ENCODE measurements at places on chromosomes 1 and 21. TPM values are rescaled to one million over a fixed set of nuclear protein-coding genes. Genes with fewer than 3 reads are reported as not detected.

GRCh38 chr1:209749205-209749604, 6.6 kb upstream of the TRAF3IP3 start:
- no peak for DNase-seq
- H3K27ac ChIP-seq = no peak overlapping the region
- no peak overlapping the region for H3K4me3 ChIP-seq
- H3K27me3 ChIP-seq = peaks cover 5% of the 10 kb centered on the region
- no peaks in the 10 kb centered on the region for H3K36me3 ChIP-seq
- H3K4me1 ChIP-seq = no peaks in the 10 kb centered on the region

GRCh38 chr21:17003258-17003615, 509.6 kb upstream of the CXADR start:
- no peaks in the 10 kb centered on the region for H3K27me3 ChIP-seq
- H3K4me3 ChIP-seq = no peak overlapping the region
- H3K36me3 ChIP-seq = no peaks in the 10 kb centered on the region
- peak overlapping the region; percentile 94 for H3K27ac ChIP-seq

DNA sequence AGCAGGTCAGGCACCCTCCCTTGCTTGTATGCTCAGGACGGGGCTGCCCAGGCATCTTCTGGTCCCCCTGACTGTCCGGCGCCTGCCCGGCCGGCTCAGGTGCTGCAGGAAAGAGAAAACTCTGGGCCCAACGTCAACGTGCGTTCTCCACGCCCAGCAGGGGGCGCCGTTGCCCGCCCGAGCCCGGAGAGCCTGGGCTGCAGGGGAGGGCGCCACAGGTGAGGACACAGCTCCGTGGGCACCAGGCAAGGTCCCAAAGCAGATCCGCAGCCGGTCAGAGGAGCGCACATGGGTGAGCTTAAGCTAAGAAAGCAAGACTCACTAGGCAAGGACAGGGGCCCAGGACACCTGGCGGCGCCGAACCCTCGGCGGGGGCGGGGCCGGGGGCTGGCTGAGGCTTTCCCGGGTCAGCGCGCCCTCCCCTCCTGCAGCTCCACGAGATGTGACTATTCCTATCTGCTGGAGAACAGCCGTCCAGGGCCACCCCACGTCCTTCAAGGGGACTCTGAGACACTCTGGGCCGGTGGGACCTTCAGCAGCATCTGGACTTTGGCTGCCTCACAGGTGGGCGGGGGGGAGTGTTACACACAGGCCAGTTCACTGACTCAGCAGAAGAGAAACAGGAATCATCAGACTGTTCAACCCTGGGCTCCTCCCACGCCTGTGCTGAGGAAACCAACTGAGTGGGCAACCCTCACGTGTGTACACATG, 29.3 kb downstream of the KRTAP10-1 start:
- no peaks in the 10 kb centered on the region for H3K36me3 ChIP-seq
- peak overlapping the region; percentile 60 for H3K4me3 ChIP-seq
- H3K4me1 ChIP-seq = no peaks in the 10 kb centered on the region
- DNase-seq = peak; percentile 92
- H3K27ac ChIP-seq = no peak overlapping the region

DNA sequence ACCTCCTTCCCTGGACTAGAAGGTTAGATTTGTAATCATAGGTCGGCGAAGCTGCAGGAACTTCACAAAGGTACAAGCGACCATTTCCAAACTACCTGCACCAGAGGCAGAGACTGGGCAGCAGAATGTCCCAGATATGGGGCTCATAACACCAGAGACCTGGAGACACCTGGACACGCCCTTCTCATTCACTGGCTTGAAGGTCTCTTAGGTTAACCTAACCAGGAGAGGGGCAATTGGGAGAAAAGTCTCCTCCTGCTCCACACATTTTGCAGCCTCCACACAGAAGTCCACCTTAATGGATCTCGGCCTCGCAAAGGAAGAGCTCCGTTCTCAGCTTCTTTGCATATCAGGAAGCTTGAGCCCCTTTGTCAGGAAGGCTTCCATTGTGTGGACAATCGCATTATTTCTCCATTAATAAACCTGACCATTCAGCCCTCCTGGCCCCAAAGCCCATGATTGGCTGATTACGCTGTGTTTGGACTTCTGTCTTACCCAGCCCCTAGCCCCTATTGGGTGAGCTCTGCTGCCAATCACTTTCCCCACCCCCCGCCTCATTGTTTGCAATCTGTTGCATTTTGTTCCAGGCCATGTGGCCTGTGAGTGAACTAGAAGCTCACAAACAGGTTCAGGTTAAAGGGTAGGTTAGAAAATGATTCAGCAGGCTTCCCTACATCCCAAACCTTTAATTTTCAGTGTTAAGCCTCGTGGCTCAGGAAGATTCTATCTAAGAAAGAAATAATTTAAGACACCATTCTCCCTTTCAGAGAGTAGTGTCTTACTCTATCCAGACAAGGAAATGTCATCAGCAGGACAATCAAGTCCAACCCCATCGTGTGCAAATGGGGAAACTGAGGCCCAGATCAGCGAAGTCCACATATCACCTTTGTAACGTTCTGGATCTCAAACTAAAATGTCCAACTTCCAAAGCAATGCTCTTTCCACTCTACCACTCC, 2.8 kb downstream of the MYCL start:
- H3K4me3 ChIP-seq = peak overlapping the region; percentile 84
- H3K4me1 ChIP-seq = peaks cover 23% of the 10 kb centered on the region
- peak overlapping the region; percentile 98 for H3K27ac ChIP-seq
- peaks cover 8% of the 10 kb centered on the region for H3K36me3 ChIP-seq
- DNase-seq = peak; percentile 96
- peaks cover 17% of the 10 kb centered on the region for H3K27me3 ChIP-seq

- no peaks in the 10 kb centered on the region for H3K36me3 ChIP-seq
- no peaks in the 10 kb centered on the region for H3K4me1 ChIP-seq
- no peak overlapping the region for H3K4me3 ChIP-seq
- no peak for DNase-seq
- no peaks in the 10 kb centered on the region for H3K27me3 ChIP-seq
Observed at GRCh38 chr1:197844651-197845050, 57.8 kb upstream of the C1orf53 start.

DNA sequence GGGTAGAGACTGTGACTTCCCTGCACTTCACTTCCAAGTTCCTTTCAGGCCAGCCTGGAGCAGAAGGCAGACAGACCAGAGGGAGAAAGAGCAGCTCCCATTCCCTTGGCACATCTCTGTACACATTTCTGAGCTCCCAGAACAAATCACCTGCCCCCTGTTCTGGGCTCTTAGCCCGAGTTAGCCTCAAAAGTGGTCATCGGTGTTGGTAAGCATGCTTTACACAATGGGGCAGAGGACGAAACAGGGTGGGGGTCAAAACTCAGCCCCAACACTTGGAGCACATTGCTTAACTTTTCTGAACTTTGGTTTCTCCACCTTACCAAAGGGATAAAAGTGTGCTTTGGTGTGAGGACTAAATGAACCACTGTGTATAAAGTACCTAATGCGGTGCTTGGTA, 98.7 kb downstream of the DAB1 start:
- no peak for DNase-seq
- no peak overlapping the region for H3K27ac ChIP-seq
- no peak overlapping the region for H3K4me3 ChIP-seq
- no peaks in the 10 kb centered on the region for H3K36me3 ChIP-seq

DNA sequence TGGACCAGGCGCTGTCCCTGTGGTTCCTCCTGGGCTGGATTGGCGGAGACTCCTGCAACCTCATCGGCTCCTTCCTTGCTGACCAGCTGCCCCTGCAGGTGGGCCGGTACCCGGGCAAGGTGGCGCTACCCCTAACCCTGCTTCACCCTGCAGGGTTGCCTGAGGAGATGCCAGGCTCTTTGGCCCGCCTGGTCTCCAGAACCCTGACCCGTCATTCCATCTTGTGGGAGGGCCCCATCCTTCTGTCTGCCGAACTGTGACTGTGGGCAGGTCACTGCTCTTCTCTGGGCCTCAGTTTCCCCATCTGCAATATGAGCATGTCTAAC, 12.5 kb downstream of the SLC66A1 start:
- DNase-seq = no peak
- H3K36me3 ChIP-seq = peaks cover 28% of the 10 kb centered on the region
- H3K27me3 ChIP-seq = no peaks in the 10 kb centered on the region
- H3K4me3 ChIP-seq = no peak overlapping the region

ZMYM1 gene
- 37.3 TPM for total RNA-seq

CCDC24 gene
- 26.6 TPM for total RNA-seq

LCE3D gene
- not detected for total RNA-seq

Data from endodermal cell (in vitro differentiated cells).